Skeletal muscle cell (primary cell): ENCODE measurements at places on chromosomes 2 and 18.

GRCh38 chr2:74513605-74514367 is 464 bp upstream of the TLX2 start:
- no peak for DNase-seq

- no peak for DNase-seq
Measured at GRCh38 chr2:210899131-210899530, 342.7 kb downstream of the CPS1 start.

DNA sequence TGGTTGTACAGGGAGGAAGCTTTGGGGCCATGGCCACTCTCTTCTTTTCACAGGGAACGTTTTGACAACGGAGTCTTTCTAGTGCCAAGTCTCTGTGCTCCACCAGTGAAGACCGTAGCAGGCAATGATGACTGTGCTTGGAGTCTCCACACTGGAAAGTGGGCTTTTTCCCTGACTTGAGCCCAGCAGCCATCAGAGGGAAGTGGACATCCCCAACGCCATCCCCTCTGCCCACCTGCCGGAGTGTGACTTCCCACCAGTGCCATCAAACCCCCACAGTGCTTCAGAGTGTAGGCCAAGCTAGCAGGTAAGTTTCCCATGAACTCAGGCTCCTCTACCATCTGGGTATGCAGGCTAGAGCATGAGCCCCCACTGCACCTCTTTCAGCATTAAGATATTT is 78.7 kb downstream of the APOB start:
- no peak for DNase-seq

DNA sequence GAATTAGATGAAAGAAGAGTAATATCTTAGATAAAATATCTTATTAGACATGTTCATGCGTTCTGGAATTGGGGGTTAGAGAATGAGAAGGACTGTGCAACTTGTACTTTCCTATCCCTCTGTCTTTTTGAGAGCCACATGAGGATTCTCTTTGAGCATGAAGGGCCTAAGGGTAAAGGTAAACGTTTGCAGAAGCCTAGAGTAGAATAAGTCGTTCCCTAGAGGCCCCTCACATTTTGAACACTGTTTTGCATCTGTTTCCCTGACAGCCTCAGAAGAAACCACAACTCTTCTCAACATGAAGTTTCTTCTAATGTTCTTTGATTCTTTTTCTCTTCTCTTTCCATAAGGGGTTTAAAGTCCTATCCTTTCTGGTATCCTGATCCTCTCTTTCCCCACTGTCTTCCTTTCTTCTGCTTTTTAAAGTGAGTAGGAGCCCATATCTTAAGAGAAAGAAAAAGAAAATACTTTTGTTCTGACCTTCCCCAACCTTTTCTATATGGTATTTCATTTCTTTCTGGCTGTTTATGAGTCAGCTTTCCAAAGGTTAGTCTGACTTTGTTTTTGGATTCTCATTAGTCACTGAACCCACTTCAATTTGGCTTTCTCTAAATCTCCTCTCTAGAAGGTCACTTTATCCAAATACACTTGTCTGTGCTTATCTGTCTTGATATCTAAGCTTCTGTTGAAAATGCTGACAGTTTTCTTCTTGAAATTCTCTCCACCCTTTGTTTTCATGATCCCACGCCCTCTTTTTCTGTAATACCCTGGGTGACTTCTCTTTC is 34.8 kb downstream of the PPP1R1C start:
- no peak for DNase-seq

GRCh38 chr18:62312851-62313250 is 12.3 kb upstream of the TNFRSF11A start:
- DNase-seq: no peak

DNA sequence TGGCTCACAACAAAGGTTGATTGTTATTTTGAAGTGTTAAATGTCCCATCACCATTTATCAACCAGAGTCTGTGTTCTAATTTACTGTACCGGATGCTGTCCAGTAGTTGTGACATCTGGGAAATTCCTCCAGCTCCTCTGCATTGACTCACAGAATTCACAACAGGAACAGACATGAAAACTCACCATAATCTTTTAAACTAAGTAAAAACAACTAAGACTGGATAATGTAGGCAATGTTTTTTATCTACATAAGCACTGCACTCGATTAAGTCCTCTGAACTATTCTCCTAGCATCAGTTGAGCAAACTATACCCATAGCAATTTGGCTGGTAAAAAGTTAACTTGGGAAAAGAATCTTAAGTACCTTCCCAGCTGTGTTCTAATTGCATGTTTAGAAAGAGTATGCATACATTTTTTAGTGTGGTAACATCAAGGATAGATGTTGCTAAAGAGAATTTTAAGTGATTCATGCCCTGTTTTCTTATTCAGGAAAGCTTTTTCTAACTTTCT is 42.9 kb upstream of the MYO1B start:
- DNase-seq: peak; percentile 56

DNA sequence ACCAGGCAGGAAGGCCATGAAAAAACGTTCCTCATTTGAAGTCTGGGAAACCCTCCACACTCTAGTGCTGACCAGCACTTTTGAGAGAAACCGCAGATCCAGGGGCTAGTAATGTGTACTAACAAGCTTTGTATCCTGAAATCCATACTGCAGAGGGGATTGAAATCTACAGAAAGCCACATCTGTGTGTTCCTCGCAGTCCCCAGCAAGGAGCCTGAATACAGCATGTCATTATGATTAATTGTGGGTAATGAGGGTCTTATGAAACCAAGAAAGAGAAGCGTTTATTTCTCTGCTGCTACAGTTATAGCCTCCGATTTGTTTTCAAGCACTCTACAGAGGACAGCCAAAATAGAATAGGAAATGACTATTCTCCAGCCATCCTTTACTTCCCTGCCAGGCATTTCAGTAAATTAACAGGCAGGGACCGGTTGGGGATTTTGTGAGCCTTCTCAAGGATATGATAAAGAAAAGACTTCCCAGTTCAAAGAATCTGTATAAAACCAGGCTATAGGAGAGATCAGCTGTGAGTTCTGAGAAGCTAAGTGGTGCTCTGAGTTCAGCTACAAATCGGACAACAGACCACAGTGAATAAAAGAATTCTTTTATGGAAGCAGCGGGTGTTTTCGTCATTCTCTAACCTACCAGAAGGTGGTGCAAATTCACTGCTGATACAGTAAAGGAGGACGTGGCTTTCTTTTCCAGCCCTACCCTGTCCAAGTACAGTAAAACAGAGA is 133.4 kb downstream of the INSIG2 start:
- peak; percentile 32 for DNase-seq

DNA sequence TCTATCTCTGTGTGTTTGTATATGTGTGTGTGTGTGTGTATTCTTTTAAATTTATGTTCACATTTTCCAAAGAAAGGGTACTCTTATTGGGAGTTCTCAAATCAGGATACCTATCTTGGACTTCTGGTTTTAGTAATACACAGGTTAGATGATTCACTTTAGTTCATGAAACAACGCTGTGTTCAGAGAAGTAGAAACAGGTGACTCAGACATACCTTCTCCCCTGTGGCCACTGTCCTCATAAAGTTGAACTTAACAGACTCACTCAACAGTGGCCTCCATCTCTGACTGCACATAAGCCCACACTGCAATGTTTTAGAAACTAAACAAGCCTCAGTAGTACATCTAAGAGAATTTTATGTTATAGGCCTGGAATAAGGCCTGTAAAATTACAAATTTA is 566.6 kb upstream of the VRK2 start:
- no peak for DNase-seq

DNA sequence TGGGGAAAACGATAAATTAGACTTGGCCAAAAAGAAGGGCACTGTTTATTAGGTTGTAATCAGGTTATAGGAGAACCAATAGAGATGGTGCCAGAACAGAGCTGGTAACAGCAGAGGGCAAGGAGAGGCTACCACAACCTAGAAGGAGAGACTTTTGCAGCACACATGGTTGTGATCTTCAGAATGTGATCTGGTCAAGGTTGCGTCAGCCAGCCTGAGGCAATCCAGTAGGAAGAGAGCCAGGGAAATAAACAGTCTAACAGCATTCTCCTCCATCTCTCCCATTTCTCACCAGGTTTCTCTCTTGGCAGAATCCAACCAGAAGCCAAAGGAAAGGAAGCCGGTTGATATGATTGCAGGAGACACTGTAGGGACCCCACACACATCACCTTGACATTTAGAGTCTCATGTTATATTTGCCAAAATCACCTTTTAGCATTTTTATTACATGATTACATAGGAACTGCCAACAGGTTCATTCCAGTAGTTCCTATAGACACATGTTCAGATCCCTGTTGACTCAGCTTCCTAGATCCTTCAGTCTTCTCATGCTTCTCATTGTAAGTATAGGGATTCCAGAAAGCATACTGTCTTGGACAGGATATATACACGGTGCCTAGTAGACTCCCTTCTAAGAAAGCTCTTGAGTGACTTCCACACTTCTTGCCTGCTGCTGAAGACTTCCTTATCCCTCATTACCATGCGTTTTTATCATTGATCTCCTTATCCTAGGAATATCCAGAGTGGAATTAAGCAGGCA is 17.6 kb upstream of the SPATS2L start:
- peak; percentile 57 for DNase-seq

DNA sequence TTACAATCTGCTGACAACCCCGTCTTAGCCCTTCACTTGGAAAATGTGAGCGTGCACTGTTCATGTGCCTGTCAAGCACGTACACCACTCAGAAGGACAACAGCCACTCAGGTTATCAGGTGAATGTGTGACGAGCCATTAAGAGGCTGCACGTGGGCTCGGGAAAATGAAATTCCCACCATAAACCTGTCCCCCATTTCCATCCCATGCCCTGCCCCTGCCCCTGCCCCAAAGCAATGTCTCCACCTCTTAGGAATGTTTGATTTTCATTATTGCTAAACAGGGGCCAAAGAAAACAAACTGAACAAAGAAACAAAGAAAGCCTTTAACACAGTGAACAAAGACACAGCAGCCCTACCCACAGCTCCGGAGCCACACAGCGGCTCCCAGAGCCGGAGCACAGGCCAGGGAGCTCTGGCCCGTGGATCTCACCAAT is 90.5 kb downstream of the TMEM18 start:
- DNase-seq: no peak

DNA sequence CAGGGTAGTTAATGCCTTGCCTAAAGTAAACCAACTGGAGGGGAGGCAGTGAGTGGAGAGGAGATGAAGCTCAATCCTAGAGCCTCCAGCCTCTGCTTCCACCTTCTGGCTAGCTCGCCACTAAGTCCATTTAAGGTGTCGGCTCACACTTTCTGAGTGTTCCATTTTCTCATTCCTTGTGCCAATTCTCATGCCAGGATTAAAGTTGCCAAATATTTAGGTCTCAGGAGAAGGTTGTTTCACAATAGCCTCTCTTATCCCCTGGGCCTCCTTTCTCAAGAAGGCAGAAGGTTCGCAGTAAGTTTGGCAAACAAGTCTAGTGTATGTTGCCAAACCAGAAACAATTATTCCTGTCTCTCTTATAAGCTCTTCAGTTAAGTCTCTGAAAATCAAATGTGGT is 57.2 kb downstream of the TACR1 start:
- DNase-seq: peak; percentile 65
